ENCODE measurements at places on chromosomes 4 and X.

- DNase-seq = no peak
Observed at GRCh38 chr4:20341134-20341738, 89.5 kb downstream of the SLIT2 start.

DNA sequence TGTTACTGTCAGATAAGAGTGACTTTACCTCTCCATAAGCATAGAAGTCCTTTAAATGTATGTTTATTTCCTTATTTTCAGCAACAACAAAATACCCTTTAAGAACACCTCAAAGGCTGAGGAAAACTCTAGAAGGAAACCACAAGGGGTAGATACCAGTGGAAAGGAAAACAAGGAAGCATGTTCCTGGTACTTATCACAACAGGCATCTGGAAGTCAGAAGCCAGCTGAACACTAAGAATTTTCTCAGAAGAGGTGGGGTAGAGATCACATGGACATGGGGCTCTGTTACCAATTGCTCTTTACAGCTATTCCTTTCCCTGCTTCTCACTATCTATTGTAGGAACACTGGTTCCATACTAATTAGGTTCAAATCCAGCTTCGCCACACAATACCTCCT, 51.5 kb upstream of the BEND2 start:
- no peak for DNase-seq

GRCh38 chrX:46849933-46850332, 13.1 kb downstream of the RP2 start:
- no peak for DNase-seq

GRCh38 chrX:16185725-16186136, 18.4 kb downstream of the MAGEB17 start:
- DNase-seq = no peak

GRCh38 chrX:153832728-153833127, 2.4 kb upstream of the PDZD4 start:
- DNase-seq = no peak

All from body of pancreas (tissue), 4 donors.